ENCODE measurements at places on chromosomes 11 and 22.
A peak's percentile ranks its signal among the peaks of the same experiment; 100 is the strongest.

GRCh38 chr22:30204015-30204741 lies 42.4 kb downstream of the LIF start:
- DNase-seq: no peak

DNA sequence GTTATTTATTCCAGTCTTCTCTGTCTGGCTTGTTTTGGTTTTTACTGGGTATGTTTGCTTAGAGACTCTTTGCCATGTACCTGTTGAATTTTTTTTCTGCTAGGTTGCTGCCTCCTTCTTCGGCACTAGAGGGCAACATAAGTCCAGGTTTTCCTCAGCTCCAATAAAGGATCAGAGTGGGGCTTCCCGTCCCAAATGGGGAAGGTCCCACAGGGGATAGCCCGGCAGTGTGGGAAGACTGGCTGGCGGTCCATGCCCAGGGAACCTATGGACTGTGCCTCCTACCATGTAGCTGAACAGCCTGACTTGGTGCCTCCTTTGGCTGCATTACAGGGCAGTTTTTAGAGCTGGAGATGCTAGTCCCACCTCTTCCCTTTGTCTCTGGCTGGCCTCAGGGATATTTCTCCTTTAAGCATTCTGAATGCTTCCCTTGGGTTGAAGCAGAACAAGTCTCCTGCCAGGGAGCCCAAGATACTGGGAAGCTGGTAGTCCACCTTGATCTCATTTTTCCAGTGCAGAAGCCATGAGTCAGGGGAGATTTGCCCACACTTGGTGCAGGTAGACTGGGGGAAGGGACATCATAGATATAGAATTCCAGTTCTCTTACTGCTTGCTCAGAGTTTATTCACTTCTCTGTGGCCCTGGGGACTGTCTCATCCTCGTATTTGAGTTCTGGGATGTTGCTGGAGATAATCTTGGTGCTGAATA lies 60.2 kb downstream of the BRD1 start:
- DNase-seq: peak; percentile 55

DNA sequence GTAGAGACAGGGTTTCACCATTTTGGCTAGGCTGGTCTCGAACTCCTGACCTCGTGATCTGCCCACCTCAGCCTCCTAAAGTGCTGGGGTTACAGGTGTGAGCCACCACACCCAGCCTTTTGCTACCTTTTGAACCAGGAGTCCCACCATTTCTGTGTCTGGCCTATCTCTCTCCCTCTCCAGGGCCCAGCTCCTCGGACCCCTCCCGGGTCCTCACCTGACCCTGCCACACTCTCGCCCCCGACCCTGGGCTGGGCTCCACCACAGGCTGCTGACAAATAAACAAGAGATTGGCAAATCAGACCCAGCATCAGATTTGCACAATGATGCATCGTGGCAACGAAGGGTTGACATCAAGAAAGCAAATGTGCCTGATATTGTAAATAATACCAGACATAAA lies 8.8 kb downstream of the KRTAP5-5 start:
- DNase-seq: no peak

- no peak for DNase-seq
These were observed 97.8 kb downstream of the TRMU start for GRCh38 chr22:46433318-46433717.

DNA sequence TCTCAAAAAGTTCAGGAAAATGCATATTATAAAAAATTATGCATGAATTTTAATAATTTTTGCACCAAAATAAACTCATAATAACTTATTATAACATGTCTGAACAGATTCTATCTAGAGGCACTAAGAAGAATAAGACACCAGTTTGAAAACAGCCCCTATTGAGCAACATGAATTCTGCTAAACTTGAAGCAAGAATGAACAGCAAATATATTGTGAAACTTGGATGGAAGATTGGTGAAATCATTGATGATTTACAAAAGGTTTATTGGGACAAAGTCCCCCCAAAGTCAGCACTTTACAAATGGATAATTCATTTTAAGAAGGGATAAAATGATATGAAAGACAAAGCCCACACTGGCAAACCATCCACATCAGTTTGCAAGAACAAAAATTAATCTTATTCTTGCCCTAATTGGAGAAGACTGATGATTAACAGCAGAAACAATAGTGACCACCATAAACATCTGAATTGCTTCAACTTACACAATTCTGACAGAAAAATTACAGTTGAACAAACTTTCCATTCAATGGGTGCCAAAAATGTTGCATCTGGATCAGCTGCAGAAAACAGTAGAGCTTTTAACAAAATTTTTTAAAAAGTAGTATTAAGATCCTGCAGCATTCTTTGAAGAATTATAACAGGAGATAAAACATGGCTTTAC lies 257.5 kb upstream of the FAT3 start:
- no peak for DNase-seq

DNA sequence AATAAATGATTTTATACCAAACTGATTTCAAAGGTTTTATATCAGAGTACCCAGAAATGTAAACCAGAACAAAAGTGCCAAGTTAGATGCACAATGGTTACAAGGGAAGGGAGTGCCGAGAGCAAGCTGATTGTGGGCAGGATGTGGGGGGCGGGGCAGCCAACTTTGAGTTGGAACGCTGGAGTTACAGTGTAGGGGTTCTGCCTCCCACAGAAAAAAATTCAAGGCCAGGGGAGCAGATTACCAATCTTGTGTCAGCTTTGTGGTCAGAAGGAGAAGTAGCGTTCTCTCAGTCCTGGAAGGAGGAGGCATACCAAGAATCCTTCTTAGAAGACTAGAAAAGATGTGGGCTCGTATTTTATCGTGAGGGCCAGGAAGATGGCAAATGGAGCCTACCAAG lies 15.9 kb upstream of the POU2AF2 start:
- DNase-seq: peak; percentile 14

- DNase-seq: no peak
These were observed 42.0 kb downstream of the SERPINH1 start for GRCh38 chr11:75603791-75604736.

- no peak for DNase-seq
These were observed 333.6 kb upstream of the NCAM1 start for GRCh38 chr11:112627588-112628045.

- DNase-seq: no peak
These were observed at the start of gene TP53AIP1 for GRCh38 chr11:128942817-128943427. TP53AIP1 (minus strand) TSS chr11:128942871; CDS start chr11:128937818, 5,053 bp downstream.

DNA sequence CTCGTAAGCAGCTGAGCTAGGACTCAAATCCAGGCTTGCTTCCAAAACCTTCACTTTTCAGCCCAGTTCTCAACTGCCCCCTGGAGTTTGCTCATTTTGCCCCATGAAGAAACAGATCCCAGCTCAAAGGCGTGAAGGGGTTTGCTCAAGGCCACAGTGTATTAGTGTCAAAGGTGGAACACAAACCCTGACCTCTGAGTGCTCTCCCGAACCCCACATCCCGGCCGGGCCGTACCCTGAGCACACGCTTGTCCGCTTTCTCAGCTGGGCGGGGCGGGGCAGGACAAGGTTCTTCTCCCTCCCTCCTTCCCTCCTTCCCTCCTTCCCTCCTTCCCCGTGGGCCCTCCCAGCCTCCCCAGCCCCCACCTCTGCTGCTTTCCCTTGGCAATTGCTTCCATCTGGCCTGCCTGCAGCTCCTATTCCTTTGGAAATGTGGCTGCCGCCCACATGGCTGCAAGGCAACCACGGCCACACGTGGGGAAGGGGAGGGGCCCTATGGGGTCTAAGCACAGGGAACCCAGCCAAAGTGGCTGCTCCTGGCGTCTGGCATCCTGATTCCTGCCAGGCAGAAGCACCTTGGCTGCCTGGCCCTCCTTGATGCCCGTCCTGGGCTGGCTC lies 4.1 kb downstream of the ST3GAL4 start:
- DNase-seq: no peak

DNA sequence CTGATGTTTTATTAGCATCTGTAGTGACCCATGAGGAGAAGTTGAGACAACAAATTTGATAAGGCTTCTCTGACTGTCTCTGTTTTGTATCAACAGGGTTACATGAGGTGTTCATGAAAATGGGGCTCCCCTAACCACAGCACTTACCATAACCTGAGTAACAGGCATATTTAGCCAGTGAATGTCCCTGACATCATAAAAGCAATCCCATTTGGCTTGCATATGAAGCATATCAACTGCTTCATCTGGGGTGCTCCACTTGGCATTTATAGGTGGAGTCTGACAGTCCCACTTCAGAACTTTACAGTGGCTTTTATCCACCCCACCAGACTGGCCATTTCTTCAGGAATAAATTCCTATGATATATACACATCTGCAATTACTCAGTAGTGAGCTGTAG lies 257.6 kb downstream of the LUZP2 start:
- DNase-seq: no peak

DNA sequence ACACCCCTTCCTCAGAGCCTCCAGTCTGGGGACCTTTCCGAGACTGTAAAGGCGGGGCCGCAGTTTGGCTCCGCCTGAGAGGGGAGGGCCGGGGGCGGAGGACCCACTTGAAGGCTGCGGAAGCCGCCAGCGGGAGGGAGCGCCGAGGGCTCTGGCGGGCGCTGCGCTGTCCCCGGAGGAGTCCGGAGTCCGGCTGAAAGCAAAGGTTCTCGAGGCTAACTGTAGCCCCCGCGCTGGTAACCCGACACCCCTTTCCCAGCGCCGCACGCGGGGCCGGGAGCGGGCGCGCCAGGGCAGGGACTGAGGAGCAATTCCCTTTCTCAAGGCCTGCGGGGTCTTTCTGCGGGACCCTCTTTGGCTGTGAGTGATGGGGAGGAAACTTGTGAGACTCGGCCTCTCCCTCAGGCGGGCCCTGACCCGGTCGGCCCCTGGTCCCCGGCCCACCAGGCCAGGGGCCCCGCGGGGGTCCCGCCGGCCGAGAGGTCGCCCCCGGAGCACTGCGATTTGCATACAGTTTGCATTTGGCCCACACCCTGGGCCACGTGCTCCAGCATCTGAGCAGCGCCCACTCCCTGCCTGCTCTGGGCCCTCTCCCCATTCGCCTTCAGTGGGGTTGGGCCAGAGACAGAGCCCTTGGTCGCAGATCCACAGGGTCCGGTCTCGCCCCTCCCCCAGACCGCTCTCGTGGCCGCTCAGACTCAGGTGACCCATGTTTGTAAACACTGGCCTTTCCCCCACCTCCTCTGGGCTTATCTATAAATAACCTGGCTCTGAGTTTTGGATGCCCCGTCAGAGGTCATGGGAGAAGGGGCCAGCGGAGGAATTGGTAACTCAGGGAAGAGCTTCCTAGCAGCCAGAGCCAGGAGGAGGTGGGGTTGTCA lies 519 bp upstream of the ART5 start:
- peak; percentile 74 for DNase-seq

DNA sequence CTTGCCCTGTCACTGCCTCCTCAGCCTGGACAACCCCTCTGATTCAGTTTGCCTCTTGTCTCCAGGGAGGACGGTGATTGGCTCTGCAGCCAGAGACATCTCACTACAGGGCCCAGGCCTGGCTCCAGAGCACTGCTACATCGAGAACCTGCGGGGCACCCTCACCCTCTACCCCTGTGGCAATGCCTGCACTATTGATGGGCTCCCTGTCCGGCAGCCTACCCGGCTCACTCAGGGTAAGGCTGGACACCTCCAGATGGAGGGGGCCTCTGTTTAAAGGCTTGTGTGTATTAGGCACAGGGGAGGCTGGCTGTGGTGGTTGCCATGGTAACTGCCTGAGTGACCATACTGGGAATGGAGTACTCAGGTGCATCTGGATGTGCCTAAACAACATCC lies 8.6 kb downstream of the PHLDB1 start:
- DNase-seq: no peak

DNA sequence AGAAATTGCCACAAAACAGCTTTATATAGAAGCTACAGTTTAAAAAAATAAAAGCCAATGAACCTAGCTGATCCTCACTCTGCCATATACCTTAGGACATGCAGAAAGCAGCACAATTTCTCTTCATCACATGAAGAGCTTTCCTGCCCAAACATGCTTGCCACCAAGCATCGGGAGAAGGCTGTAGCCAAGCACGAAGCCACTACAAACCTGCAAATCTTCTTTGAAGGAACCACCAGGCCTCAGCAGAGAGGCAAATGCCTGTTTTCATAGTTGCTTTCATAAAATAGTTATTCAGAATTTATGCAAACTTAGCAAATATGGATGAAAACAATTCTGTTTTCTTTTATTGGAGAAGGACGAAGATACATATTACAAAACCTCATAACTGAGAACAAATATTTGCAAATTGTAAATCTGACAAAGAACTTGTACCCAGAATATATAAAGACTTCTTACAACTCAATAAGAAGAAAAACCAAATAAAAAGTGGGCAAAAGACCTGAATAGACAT lies 100.3 kb downstream of the RBFOX2 start:
- no peak for DNase-seq

- DNase-seq: no peak
These were observed 47.8 kb downstream of the NTM start for GRCh38 chr11:131418189-131418588.

GRCh38 chr22:47172771-47173534 lies 410.5 kb downstream of the TBC1D22A start:
- no peak for DNase-seq

- no peak for DNase-seq
These were observed 7.3 kb downstream of the SIDT2 start for GRCh38 chr11:117185736-117186430.

DNA sequence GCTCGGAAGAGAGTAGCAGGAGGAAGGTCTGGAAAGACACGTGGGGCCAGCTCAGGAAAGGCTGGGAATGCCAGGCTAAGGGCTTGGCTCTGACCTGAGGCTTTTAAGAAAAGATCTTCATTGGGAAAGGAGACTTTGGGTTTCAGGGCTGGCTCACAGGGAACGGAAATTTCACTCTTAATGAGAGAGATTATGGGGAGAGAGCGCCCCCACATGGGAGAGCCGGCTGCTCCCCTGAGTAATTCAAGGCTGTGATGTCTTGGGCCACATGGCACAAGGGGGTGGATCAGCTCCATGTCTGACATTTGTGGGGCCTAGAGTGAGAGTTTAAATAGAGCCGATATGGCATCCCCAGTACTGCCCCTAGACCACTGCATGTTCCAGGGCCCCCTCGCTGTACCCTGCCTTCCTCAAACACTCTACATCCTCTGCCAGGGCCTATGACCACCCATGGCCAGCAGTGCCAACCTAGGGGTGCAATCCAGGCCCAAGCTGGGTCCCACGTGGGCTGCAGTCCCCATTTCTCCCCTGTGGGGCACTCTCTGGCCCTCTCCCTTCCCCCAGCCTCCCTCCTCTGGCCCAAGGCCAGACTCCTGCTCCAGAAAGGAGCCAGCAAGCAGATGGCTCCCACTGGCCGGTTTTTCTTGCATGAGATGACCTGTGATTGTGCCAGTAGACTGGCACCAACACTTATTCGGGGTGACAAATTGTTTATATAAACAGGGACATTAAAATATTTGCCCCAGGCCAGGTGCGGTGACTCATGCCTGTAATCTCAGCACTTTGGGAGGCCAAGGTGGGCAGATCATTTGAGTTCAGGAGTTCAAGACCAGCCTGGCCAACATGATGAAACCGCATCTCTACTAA lies 75.2 kb downstream of the ISX start:
- DNase-seq: no peak

Measured in CD4-positive, alpha-beta T cell treated with Interleukin-2 at 100 ng/mL for 4 hours (primary cell).